ENCODE measurements at places on chromosomes 5 and 9.

DNA sequence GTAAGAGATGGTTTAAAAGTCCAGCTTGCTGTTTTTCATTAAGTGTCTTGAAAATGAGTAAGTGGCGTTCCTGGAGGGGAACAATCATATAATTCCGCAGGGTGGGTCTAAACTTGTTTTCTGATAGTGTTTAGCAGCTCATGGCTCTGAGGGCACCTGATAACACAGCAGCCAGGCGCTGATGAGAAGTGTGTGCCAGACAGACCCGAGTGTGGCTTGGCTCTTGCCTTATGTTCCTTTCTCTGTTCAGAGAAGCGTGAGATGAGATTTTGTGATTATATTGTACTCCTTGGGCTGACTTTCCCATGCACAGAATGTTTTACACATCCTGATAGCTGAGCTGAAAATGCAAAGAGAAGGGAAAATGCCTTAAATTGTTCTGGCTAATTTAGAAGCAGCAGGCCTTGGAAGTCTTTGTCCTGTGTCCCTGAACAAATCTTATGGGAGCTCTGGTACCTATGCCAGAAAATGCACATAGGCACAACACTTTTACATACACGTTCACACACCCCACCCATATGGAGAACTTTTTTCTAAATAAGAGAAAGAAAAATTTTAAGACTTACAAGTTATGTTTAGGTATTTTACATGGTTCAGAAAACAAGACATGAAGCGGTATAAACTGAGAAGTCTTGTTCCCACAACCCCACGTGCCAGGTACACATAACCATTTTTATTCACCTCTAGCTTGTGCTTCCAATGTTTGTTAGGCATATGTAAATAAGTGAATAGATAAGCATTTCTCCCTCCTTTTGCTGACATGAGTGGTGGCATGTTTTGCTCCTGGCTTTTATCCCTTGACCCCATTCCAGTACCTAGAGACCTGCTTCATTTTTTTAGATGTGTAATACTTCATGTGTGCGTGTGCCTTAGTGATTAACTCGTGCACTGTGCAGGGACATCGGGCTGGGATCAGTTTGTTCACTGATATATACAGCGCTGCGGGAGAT lies 152.2 kb upstream of the OTULINL start:
- no peak for DNase-seq

GRCh38 chr9:93299418-93300174 lies 115.7 kb downstream of the WNK2 start:
- DNase-seq = no peak

- DNase-seq = no peak
Observed at GRCh38 chr5:138819081-138819480, 56.1 kb downstream of the LRRTM2 start.

DNA sequence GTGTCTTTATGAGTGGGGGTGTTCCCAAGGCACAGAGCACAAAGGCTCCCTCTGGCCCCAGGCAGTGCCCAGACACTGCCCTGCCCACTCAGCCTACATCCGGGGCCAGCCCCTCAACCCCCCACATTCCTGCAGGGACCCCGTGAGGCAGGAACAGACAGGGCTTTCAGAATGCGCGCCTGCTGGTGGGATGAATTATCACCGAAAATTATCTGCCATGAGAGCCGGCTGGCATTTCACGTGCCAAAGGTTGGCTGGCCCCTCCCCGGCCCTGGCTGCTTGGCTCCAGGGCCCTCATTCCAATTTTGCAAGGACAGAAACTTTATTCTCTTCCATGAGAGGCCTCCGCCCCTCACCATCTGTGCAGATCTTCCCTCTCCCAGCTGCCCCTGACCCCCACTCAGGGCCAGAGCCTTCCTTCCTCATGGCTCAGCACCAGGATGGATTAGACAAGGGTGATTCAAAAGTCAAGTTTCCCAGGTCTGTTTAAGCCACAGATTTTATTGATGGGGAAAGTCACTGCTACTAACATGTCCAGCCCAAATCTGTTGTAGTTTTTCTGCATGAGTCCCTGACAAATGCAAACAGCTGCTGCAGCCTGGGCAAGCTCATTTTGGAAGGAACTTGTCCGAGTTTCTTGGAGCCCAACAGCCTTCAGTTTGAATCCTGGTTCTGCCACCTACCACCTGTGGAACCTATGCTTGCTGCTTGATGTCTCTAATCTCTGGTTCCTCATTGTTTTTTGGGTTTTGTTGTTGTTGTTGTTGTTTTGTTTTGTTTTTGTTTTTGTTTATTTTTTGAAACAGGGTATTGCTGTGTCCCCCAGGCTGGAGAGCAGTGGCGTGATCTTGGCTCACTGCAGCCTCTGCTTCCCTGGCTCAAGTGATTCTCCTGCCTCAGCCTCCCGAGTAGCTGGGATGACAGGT lies 32.3 kb upstream of the WDR38 start:
- no peak for DNase-seq

DNA sequence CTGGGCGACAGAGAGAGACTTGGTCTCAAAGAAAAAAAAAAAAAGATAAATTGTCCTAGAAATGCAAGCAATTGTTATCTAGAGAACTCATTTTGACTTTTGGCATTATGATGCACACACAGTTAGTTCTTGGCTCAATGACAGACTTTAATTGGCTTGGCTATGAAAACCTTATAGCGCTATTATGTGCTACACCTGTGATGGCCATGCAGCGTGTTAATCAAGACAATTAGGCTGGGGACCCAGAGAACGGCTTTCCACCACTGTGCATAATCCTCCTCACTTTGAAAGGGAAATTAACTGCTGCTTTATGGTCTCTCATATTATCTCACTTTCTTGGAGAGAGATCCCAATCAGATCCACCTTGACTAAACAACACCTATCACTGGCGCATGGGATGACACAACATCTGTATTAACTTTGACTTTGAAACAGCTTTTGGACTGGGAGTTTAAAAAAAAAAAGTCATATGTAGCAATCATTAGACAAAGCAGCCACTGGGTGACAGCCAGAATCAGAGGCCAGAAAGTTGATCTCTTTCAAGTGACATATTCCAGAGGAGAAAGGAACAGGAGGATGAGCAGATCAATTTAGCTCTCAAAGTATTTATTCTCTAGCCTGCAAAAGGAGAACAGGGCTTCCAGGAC lies 132.5 kb downstream of the PPP2R2B start:
- DNase-seq = no peak
